ENCODE measurements at places on chromosomes 3 and 15.

DNA sequence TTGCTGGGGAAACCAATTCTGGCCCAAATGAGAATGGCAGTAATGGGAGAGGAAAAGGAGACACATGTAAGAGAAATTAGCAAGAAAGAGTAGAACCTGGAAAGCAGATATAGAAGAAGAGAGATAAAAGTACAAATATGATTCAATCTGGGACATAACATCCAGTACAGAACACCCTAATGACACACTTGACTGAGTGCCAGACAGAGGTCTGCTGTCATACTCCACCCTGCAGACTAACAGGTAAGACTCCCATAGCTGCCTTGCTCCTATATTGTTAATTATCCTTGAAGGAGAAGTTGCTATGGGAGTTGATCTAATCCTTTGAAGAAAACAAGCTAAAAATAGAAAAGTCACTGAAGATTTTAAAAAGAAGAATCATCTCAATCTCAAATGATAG lies 21.1 kb downstream of the CCPG1 start:
- no peak for DNase-seq

- no peak for DNase-seq
These were observed 8.3 kb upstream of the USP8 start for GRCh38 chr15:50415752-50416404.

DNA sequence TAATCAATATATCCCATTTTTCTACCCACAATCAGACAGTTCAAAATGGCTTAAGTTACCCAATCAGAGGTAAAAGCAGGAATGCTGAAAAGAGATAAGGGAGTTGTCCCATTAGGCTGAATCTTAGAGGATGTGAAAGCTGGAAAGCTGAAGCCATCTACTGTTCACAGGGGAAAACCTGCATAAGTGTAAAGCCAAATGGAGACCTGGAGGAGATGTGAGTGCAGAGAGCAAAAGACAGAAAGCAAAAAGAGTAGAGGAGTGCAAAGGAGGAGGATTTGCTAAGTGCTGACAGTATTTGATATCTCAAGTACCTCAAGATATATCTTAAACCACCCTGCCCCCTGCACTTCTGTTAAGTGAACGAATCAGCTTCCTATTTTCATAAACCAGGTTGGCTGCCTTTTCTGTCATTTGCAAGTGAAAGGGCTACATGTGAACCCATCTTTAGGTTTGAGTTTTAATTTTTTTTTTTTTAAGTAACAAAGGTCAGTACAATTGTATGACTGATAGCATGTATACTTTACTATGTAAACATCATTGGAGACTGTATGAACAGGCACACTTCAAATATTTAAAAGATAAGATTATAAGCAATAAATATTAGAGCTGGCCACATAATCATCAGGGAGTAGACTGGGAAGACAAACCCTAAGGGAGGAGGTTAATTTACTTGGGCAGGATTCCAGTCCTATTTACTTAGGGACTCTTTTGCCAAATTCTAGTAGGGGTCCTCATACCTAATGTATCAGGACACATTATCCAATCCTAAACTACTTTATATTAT lies 22.8 kb upstream of the P2RY1 start:
- no peak for DNase-seq

- DNase-seq = no peak
These were observed 48.5 kb upstream of the SLC4A7 start for GRCh38 chr3:27532426-27533260.

- no peak for DNase-seq
These were observed 64.8 kb downstream of the ZBTB20 start for GRCh38 chr3:115082260-115082659.

DNA sequence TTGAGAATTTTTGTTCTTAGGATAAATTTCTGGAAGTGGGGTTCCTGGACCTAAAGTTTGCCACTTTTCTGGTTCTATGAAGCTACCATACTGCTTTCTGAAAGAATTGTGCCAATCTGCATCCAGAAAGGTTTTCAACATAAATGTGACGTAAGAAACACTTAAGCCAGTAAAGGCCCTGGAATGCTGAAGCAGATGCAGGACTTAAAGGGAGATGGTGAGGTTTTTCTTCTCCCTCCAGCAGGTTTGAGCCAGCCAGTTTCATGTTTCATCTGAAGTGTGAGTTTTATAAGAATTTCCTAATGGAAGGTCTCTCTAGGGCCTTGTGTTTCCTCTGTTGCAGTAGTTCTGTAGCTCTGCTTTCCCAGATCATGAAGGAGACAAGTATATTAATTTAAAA lies 33.1 kb downstream of the ZNF592 start:
- no peak for DNase-seq

DNA sequence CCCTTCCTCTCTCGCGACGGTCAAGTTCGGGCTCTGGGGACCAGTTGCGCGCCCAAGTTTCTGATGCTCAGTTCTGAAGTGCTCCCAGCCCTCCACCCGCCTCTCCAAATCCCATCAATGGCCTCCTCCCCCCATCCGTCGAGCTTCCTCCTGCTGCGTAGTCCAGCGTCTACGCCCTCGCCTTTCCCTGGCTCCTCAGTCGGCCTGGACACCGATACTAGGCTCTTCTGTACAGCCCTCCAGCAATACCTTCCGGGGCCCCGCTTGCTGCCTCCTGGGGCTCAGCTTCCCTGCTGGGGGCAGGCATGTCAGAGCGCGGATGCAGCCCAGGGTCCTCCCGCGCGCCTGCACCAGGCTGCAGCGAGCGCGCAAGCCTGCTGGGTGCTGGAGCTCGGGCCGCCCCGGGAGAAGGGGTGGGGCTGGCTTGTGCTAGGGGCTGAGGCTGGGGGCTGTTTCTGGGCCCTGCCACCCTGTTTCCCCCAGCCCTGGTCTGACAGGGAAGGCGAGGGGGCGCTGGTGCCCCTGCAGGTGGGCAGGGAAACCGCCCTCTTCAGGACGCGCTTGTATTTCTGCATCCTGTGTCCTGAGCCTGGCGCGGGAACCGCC lies 353.3 kb upstream of the SUCLG2 start:
- no peak for DNase-seq

DNA sequence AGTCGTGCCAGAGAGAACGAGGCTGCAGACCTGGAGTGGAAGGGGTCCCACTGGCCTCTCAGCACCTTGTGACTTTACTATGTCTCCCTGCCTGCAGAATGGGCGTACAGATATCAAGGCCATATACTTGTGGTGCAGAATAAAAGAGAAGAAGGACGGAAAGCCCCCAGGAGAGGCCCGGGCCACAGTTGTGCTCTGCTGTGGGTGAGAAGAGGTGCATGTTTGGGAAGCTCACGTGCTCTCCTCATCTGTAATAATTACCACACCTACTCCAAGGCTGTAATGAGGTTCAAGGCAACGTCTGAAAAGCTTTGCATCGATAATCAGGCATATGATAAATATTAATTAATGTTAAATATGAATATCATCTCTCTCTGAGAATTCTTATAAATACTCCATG lies 58.0 kb downstream of the MGLL start:
- no peak for DNase-seq

GRCh38 chr3:151687076-151687475 lies 46.7 kb upstream of the AADACL2 start:
- no peak for DNase-seq

DNA sequence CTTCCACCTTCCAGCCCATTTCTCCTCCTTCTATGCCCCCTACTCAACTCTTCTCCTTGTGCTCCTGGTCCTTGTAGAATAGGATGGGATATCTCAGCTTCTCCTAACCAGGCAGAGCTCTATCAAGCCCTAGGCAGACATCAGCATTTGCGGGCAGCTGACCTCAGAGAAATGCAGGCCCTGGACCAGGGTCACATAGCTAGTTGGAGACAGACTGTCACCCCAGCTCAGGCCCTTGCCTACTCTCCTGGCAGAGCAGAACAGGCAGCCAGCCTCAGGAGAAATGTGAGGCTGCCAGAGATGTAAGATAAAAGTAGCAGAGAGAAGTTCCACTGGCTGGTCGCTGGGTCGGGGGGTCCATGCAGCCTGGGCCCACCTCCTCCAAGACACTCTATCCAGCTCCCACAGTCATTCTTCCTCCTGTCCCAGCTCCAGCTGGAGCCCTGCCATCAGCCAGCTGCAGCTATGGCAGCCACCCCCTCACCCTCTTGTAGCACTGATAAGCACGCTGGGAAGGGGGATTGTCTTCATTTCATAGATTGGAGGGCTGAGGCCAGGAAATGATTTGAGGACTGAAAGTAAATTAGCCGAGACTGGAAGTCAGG lies 4.0 kb downstream of the CYP8B1 start:
- DNase-seq = no peak

DNA sequence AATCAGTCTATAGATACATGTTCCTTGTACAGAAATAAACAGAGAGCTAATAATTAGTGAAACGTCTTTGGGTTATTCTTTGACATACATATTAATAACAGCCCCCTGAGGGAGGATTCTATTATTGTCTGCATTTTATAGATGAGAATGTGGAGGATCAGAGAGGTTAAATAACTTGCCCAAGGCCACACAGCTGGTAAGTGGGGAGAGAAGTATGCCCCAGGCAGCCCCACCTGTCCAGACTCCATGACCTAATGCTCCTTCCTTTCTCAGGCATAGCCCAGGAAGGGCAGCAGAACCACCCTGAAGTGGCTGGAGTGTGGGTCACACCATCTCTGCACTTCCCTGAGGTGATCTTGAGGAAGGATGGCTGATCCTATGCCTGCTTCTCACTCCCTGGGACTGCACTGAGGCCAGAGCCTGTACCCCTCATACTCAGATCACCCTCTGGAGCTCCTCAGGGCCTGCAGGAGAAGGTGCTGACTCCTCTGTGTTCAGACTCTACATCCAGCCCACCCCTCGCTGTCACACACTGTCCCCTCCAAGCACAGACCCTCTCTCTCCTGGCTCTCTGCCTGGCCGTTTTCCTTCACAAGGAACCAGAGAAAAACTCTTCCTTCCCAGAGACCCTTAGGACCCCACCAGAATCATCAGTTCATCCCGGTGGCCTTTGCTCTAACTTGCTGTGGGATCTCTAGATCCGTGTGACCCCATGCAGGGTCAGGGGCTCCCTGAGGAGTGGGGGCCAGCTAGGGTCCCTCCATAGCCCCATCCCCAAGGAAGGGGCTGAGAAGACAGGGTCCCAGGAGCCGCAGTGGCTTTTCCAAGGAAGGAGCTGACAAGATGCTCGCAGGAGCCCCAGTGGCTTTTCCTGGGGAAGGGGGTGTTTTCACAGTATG lies 4.4 kb upstream of the HHATL start:
- DNase-seq = no peak

DNA sequence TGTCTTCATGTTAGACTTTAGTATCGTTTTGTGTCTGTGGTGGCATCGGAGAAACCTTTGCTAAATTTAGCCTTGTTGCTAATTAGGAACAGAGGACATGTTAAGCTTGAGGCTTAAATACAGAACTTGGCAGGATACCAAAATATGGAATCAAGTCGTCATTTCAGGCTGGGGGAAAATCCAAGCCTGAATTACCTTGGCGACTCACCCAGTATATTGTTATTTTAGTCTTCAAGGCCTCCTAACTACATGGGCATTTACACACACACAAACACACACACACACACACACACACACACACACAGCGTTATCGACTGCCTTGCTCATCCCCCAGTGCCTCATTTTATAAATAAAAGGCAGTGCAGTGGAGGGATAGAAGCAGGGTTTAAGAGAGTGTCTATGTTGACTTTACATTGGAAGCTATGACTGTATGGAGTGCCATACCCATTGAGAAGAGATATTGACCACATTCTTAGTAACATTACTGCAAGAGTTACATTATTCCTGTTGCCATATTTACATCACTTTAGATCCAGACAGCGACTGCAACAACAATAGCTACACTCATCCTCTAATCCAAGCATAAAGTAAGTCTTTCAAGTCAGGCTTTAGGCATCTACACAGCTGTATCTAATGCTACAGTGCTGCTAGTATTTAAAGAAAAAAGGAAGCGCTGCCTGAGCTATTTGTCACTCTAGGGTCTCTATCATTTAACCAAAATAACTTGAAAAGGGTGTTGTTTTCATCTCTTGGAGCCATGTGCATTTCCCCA lies 210.8 kb upstream of the SEMA6D start:
- DNase-seq = no peak

DNA sequence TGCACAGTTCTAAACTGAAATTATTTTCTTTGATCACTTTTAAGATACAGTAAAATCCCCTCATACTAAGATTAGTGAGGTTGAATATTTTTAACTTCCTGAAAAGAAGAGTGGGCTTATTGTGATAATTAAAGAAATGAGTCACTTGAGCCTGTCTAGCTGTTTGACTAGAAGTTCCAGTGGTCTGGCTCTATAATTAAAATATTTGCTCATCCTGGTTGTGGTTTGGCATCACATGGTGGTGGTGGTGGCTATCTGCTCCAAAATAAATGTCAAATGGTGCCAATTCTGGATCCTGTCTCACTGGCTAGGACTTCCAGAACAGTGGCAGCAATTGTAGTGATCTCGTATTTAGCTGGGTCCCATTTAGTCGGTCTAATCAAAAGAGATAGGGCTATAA lies 8.6 kb upstream of the TEX9 start:
- no peak for DNase-seq

- DNase-seq = no peak
These were observed 366.7 kb upstream of the PROK2 start for GRCh38 chr3:72151465-72152238.

GRCh38 chr3:59540696-59541095 lies 490.9 kb upstream of the CFAP20DC start:
- DNase-seq = no peak

DNA sequence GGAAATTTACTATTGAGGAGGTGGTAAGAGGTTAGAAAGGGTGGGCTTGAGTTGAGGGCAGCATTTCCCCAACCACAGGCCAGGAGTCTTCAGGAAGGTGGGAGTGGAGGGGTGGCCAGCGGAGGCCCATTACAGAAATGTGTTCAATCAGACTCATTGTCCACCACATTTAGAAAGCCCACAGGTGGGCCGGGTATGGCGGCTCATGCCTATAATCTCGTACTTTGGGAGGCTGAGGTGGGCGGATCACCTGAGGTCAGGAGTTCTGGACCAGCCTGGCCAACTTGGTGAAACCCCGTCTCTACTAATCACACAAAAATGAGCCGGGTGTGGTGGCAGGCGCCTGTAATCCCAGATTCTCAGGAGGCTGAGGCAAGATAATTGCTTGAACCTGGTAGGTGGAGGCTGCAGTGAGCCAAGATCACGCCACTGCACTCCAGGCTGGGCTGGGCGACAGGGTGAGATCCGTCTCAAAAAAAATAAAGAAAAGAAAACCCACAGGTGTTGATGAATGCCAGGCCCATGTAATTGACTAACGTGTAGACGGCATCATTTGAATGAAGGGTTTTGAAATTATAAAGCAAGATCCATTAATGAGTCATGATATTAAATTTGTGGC lies 12.2 kb upstream of the SYNM start:
- no peak for DNase-seq

- no peak for DNase-seq
These were observed 69.0 kb downstream of the ANKRD28 start for GRCh38 chr3:15728766-15729165.

GRCh38 chr3:9430733-9431132 lies 33.3 kb downstream of the SETD5 start:
- no peak for DNase-seq

- DNase-seq = no peak
These were observed 26.0 kb upstream of the MAGEF1 start for GRCh38 chr3:184737641-184738505.

Measured in thoracic aorta (tissue), 2 donors.